Thoracic aorta (tissue), 2 donors: ENCODE measurements at places on chromosomes 3 and 15.

GRCh38 chr3:4807381-4808280 is 171.6 kb upstream of the BHLHE40 start:
- H3K27me3 ChIP-seq: no peaks in the 10 kb centered on the region
- H3K27ac ChIP-seq: peak overlapping the region; percentile 40
- no peak overlapping the region for H3K4me3 ChIP-seq
- DNase-seq: no peak

GRCh38 chr3:117846238-117846637 is 1136.7 kb downstream of the TUSC7 start:
- DNase-seq: no peak
- no peak overlapping the region for H3K4me3 ChIP-seq
- H3K27ac ChIP-seq: no peak overlapping the region
- H3K36me3 ChIP-seq: no peaks in the 10 kb centered on the region

- no peak for DNase-seq
- H3K4me3 ChIP-seq: no peak overlapping the region
- H3K27me3 ChIP-seq: no peaks in the 10 kb centered on the region
Observed at GRCh38 chr15:52243286-52243685, 52.1 kb upstream of the GNB5 start.

- H3K4me1 ChIP-seq: no peaks in the 10 kb centered on the region
- H3K4me3 ChIP-seq: no peak overlapping the region
- no peak for DNase-seq
- H3K27me3 ChIP-seq: no peaks in the 10 kb centered on the region
Observed at GRCh38 chr3:105944721-105945120, 75.9 kb upstream of the CBLB start.

DNA sequence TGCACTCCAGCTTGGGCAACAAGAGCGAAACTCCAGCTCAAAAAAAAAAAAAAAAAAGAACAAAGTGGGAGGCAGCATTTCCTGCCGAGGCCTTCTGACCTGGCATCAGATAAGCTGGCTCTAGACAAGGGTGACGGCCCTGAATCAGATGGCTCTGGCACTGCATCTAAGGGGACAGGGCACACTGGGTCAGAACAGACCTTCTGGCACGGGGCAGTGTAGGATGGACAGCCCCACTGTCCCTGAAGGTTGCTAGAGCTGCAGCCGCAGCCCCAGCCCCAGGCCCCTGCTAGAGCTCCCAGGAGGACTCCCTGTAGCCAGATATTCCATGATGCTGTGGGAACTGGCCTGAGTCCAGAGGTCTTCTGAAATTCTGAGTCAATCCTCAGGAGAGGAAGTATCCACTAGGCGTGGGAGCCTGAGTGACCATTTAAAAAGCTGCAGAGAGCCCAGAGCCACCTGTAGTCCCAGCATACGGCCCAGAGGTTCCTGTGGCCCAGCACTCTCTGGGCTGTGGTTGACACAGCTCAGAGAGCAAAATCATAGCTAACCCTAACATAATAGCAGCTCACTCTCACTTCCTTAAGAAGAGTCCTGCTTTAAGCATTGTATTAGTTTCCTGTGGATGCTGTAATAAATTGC is 69.2 kb upstream of the MFGE8 start:
- no peaks in the 10 kb centered on the region for H3K36me3 ChIP-seq
- H3K4me1 ChIP-seq: peaks cover 15% of the 10 kb centered on the region
- no peak overlapping the region for H3K4me3 ChIP-seq
- peak overlapping the region; percentile 30 for H3K27ac ChIP-seq
- no peaks in the 10 kb centered on the region for H3K27me3 ChIP-seq

- no peak overlapping the region for H3K27ac ChIP-seq
- DNase-seq: no peak
- H3K4me1 ChIP-seq: peaks cover 14% of the 10 kb centered on the region
- H3K36me3 ChIP-seq: no peaks in the 10 kb centered on the region
Observed at GRCh38 chr3:156793851-156794250, 32.3 kb upstream of the LEKR1 start.

GRCh38 chr15:85974742-85975141 is 104.9 kb upstream of the AGBL1 start:
- H3K4me3 ChIP-seq: no peak overlapping the region
- H3K36me3 ChIP-seq: no peaks in the 10 kb centered on the region
- H3K27ac ChIP-seq: no peak overlapping the region
- DNase-seq: no peak

GRCh38 chr3:37741644-37742043 is 120.0 kb upstream of the CTDSPL start:
- no peaks in the 10 kb centered on the region for H3K27me3 ChIP-seq
- DNase-seq: peak; percentile 28
- H3K4me1 ChIP-seq: peaks cover 14% of the 10 kb centered on the region
- peaks cover 16% of the 10 kb centered on the region for H3K36me3 ChIP-seq

GRCh38 chr3:126472277-126473006 is 3.2 kb downstream of the ZXDC start:
- H3K27ac ChIP-seq: peak overlapping the region; percentile 26
- H3K27me3 ChIP-seq: no peaks in the 10 kb centered on the region
- peak; percentile 68 for DNase-seq
- peak overlapping the region; percentile 87 for H3K4me3 ChIP-seq
- peaks cover 33% of the 10 kb centered on the region for H3K36me3 ChIP-seq

DNA sequence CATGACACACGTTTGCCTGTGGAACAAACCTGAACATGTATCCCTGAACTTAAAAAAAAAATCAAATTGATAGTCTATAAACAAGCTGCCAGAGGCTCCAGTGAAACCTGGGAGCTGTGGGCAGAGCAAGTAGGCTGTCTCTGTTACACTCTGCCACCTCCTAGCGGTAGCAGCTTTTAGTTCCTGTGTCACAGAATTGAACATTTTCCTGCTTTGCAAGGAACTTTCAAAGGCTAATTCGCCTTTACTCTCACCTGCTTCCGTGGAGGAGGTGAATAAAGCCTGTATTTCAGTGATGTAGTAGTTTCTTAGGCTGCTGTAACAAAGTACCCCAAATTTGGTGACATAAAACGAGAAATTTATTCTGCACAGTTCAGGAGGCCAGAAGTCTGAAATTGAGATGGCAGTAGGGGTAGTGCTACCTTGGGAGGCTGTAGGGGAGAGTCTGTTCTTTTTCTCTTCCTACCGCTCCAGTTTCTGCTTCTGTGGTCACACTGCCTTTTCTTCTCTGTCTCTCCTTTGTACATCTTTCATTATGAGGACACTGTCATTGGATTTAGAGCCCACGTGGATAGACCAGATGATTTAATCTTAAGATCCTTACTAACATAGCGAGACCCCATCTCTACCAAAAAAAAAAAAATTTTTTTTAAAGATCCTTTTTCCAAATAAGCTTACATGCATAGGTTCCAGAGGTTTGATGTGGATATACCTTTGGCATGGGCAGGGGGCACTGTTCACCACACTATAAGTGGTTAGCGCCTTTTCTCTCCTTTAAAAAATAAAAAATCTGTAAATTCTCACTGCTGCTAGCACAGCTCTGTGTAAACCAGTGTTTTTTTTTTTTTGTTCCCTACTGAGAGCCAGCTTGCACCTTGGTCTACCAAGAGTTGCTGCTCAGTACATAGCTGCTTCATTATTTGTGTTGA is 25.3 kb downstream of the FBXO22 start:
- peaks cover 9% of the 10 kb centered on the region for H3K4me1 ChIP-seq
- no peak overlapping the region for H3K27ac ChIP-seq
- H3K36me3 ChIP-seq: peaks cover 12% of the 10 kb centered on the region

DNA sequence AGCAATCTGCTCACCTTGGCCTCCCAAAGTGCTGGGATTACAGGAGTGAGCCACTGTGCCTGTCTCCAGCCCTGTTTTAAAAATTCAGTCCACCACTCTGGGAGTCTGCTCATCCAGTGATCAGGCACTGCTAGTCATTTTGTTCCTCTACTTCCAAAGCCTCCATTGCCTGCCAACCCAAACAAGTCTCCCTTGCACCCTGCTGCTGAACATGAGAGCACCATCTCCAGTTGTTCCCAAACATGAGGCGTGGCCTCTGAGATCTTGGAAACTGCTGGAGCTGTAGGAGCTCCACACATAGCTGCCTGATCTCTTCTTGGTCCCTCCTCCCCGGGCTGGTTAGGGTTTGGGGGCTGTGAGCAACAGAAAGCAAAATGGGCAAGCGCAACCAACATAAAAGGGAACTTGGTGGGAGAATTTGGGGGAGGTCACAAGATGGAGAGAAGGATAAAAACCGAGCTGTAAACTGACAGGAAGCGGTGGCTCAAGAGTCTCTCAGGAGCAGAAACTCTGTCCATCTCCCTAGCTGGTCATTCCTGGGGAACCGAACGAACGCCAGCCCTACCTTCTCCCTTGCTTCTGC is 49.6 kb upstream of the TLE3 start:
- peaks cover 7% of the 10 kb centered on the region for H3K4me1 ChIP-seq
- no peak for DNase-seq
- no peak overlapping the region for H3K4me3 ChIP-seq

DNA sequence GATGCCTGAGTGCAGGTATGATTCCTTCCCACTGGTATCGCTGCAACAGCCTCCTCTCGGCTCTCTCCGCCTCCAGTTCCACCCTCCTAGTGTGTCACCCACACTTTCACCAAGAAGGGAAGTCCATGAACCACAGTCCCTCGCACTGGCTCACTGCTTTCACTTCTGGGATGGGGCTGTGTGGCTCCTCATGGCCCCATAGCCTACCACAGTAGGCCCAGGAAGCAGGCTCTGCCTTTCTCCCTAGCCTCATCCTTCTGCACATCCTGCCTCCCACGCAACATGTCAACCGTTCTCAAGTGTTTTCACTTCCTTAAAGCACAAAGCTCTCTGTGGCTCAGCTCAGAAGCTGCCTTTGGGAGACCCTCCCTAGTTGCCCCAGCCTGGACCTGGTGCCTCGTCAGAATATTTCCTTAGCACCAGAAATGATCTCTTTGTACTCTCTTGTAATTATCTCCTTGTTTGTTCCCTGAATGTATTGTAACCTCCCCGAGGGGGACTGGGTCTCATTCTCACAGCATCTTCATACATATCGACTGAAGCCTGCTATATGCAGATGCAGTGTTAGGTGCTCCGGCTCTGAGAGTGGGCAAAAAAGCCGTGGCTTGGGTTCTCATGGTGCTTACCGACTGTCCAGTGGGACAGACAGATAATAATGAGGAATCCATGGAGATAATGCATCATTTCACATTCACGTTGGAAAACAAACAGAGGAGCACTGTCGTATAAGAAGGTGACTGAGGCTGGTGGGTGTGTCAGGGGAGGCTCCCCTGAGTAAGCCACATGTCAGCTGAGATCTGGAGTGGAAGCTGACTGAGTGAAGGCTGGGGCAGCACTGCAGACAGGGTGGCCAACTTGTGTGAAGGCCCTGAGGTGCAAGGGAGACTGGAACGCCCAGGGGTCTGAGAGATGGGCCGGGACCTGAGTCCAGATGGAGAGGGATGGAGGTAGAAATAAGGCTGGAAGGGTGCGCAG is 107.1 kb downstream of the DGKG start:
- H3K27me3 ChIP-seq: no peaks in the 10 kb centered on the region
- no peak overlapping the region for H3K27ac ChIP-seq
- H3K4me3 ChIP-seq: no peak overlapping the region

DNA sequence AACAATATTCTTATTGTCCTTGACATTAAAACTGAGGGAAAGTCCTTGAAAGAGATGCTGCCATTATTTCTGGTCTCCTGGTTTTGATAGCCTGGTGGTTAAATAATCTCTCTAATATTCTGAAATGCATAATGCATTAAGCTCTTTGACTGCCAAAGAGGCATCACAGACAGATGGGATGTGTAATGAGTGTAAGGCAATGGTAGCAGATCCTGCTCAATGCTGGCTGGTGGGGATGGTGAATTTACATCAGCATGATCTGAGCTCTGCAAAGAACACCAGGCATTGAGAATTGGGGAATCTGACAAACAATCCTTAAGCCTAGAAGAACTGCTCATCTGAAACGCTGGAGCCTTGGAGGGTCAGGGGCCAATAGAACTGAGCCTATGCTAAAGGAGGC is 528.6 kb upstream of the LMCD1 start:
- DNase-seq: no peak
- no peaks in the 10 kb centered on the region for H3K36me3 ChIP-seq
- H3K4me1 ChIP-seq: peaks cover 3% of the 10 kb centered on the region
- H3K4me3 ChIP-seq: no peak overlapping the region
- H3K27ac ChIP-seq: no peak overlapping the region
- H3K27me3 ChIP-seq: no peaks in the 10 kb centered on the region

GRCh38 chr3:126081618-126082361 is 2.1 kb downstream of the SLC41A3 start:
- no peak overlapping the region for H3K4me3 ChIP-seq
- H3K36me3 ChIP-seq: no peaks in the 10 kb centered on the region
- no peak for DNase-seq
- H3K4me1 ChIP-seq: peaks cover 11% of the 10 kb centered on the region
- H3K27me3 ChIP-seq: no peaks in the 10 kb centered on the region
- H3K27ac ChIP-seq: peak overlapping the region; percentile 94

DNA sequence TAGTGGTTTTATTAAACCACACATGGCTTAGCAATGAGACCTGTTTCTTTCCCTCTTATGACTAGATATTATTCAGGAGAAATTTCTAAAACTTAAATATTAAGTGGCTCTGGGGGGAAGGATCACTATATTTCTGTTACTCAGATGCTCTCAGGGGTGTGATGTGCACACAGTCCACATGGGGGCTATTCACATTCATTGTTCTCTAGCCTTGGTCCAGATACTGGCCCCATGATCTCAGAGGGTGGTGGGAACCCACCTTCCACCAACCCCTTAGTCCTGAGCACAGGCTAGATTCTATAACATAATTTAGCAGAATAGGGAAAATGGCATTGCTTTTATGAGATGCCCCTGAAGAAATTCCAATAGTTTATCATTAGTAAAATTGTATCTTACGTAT is 149.0 kb upstream of the ST8SIA2 start:
- H3K27ac ChIP-seq: no peak overlapping the region
- no peak overlapping the region for H3K4me3 ChIP-seq
- H3K4me1 ChIP-seq: no peaks in the 10 kb centered on the region
- no peaks in the 10 kb centered on the region for H3K27me3 ChIP-seq

GRCh38 chr3:151384741-151385174 is at the start of gene P2RY12:
Gene P2RY12 (minus strand): TSS chr3:151384753. CDS start chr3:151338845, 45,908 bp downstream.
- H3K4me1 ChIP-seq: no peaks in the 10 kb centered on the region
- H3K27ac ChIP-seq: no peak within 1 kb of the TSS
- peak within 1 kb of the TSS; percentile 48 for H3K4me3 ChIP-seq
- H3K36me3 ChIP-seq: no peaks in the 10 kb centered on the region
- no peaks in the 10 kb centered on the region for H3K27me3 ChIP-seq

DNA sequence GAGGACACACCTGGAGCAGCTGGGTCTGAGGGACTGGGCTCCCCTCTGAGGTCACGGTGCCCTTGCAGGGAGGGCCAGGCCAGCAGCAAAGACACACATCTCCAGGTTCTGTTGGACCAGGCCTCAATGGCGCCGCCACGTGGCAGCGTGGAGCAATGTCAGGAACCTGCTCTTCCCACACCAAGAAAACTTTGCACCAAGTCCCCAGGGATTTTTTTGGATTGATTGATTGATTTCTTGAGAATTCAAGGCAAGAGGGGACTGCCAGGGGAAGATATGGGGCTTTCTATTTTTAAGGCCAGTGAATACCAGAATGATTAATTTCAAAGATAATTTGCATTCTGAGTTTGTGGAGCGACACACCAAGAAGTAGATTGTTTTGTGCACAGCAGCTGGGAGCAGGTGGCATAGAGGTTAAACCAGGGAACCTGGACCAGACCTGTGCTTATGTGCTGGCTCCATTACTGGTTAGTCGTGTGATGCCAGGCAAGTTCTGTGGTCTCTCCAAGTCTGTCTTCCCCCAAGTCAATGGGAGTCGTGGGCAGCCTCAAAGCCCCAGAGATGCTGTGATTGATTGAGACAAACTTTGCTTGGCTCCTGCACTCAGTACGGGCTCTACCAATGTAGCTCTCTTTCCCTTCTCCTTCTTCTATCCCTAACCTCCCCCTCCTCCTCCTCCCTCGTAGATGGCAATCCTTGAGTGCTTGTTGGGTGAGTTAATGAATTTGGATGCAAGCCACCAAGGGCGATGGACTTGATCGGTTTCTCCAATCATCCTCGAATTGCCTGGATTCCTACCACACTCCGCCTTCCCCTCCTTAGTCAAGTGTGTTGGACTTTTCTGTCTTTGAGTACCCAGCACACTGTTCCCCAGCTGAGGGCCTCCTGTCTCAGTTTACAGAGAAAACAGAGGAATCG is 96.2 kb upstream of the TRPM1 start:
- H3K27me3 ChIP-seq: no peaks in the 10 kb centered on the region
- DNase-seq: no peak
- no peaks in the 10 kb centered on the region for H3K36me3 ChIP-seq
